Foreskin keratinocyte (primary cell): ENCODE measurements at places on chromosomes 3 and 15. TPM values are rescaled to one million over a fixed set of nuclear protein-coding genes. Genes with fewer than 3 reads are reported as not detected.

RLBP1 gene
- not detected in 2 replicates for total RNA-seq

TMEM212 gene
- total RNA-seq: not detected in 2 replicates

- no peak for DNase-seq
These were observed 175.0 kb upstream of the PFN2 start for GRCh38 chr3:150145659-150146058.

- no peak for DNase-seq
These were observed 103.7 kb upstream of the AADACL2 start for GRCh38 chr3:151630035-151630434.

DNA sequence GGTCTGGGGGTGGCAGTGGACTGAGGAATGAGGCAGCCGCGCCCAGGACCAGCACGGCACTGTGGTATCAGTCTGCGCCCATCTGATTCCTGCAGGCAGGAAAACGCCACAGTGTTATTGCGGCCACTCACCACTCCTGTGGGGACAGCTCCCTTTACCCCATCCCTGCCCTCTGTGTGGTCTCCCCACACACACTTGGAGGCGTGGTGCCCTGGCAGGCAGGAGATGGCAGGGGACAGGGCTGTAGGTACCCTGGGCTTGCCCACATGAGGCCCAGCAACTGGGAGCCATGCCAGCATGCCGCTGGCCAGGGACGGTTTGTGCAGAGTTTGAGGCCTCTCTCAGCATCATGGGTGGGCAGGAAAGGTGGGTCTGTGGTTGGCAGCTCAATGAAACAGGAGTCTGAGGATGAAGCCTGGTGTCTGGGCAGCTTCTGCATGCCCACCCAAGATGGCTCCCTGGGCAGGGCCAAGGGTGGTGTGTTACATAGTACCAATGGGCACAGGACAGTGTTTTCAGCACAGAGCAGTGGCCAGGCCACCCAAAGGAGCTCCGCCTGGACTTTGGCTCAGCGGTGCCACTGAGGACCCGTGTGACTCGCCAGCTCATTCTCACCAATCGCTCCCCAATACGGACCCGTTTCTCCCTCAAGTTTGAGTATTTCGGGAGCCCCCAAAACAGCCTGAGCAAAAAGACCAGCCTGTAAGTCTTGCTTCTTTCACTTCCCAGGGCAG, 27.2 kb downstream of the ACAA1 start:
- DNase-seq: no peak

GRCh38 chr15:75034615-75035014, 11.2 kb downstream of the PPCDC start:
- DNase-seq: no peak

DNA sequence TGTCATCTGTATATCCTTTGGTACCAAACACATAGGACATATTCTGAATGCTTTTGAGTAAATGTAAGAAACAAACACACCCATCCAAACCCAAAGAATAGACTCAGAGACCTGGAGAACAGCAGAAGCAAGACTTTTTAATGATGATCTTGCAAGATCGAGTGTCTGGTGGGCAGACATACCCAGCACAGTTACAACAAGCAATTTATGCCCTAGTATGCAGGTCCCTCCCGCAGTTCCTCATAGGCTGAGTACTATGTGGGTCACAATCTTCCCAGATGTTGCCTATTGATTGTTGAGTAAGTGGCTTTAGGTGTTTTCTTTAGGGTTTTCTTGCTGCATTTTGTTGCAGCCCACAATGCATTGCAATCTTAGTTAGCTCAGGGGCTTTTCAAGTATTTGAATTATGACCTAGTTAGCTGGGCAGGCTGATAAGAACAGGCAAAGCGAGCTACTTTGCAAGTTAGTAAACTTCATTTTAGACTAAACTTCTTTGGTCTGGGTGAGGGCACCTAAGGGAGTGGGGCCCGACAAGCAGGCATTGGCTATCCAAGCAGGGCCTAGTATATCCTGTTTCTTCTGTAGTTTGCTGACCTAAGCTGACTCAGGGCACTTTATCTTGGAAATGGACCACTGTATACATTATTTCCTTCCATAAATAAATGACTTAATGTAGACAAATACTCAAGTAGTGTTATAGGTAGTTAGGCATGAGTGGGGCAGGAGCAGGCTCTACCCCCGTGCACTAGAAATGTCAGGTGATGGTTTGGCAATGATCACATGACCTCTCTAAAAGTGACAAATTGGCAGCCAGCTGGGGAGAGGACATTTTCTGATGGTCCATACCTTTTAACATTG, 87.3 kb upstream of the LIPC start:
- DNase-seq: no peak

DNA sequence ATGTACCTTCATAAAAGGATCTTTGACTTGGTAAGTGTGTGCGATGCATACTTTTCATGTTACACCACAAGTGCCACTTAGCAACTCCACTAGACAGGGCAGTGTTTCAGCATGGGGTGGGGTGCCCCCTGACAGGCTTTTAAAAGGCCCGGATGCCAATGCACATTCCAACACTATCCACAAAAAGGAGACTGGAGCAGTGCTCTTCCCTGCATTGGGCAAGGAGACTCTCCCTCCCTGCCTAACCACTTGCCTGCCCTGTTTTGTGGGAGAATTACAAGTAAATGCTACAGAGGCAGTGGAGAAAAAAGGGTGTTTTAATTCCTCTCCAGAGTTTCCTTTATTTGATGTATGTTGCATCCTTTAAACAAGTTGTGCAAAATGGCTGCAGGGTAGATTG, 1.7 kb upstream of the RARB start:
- DNase-seq: peak; percentile 61

DNA sequence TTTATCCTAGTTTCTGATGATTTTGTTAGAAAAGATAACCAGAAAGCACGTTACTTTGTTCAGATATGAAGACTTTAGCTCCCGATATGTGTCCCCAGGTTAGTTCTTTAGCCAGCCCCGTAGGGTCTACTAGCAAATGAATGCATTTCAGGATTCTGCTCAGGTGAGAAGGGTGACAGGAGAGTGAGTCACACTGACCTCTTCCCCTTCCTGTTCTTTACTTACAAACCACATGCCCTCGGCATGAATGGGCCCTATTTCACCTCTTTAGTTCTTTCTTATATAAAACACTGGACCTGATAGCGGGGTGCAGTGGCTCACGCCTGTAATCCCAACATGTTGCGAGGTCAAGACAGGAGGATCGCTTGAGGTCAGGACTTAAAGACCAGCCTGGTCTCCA, 98.4 kb downstream of the SLC49A4 start:
- peak; percentile 51 for DNase-seq

- peak; percentile 42 for DNase-seq
These were observed 97.4 kb upstream of the RNU6-1 start for GRCh38 chr15:67937153-67937761.

- peak; percentile 42 for DNase-seq
These were observed 25.4 kb downstream of the ADPGK start for GRCh38 chr15:72758182-72758581.

DNA sequence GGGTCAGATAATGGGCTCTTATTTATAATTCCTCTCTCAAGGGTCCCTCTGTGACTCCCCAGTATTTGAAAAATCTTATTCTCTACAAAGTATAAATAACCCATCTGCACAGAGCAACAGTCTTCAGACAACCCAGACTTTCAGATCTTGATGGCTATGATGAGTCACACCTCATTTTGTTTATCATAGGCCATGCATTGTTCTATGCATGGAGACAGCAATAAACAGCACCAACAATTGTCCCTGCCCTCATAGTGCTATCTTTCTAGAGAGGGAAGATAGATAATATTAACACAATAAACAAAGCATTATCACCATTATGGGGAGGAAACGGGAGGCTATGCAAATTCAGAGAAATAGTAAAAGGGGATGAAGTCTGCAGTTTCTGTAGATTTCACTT, 13.4 kb downstream of the FHIT start:
- no peak for DNase-seq

DNA sequence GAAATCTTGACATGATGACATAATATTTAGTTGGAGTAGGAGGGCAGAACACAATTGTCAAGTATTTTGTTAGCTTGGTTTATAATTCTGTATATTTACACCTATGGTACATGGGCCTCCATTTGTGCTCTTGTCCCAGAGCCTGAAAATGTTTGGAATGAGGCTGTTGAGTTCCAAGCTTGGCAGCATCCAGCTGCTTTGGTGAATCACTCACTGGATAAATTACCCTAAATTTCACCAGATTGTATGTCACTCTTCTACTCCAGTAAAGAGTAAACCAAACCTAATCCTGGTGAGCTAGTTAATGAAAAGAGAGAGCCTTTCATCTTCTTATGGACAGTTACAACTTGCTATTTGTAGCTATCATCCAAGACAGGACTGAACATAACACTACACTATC, 928.7 kb downstream of the DIPK2A start:
- DNase-seq: no peak

DNA sequence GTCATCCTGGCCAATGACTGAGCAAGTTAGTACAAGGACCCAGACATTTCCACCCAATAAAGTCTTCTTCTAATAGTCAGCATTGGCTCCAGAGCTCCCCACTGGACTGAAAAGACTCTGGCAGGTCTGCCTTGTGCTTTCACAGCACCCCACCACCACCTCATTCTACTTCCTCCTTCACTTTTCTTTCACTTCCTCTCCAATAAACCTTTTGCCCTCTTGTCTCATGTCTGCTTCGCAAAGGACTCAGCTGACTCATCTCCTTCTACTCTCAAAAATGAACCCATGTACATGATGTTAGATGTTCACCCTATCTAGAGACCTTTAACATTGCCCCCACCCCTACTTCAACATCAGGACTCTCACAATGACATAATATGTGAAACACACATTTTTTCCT, 181.0 kb upstream of the PPP2R3A start:
- no peak for DNase-seq
